Mesangial cell (primary cell): ENCODE measurements at places on chromosomes 13 and 19. TPM values are rescaled to one million over a fixed set of nuclear protein-coding genes. Genes with fewer than 3 reads are reported as not detected.

Gene ZNF91
- 11.7 and 21.8 TPM in 2 replicates for total RNA-seq

Gene KIRREL2
- total RNA-seq = under 0.01 and 0.16 TPM in 2 replicates

Gene MCF2L
- 2.0 and 24.0 TPM in 2 replicates for total RNA-seq

Gene CPB2
- not detected in 2 replicates for total RNA-seq

Gene GDF15
- total RNA-seq = 20.4 and 246 TPM in 2 replicates

Gene OR10H1
- not detected in 2 replicates for total RNA-seq

Gene SKA3
- total RNA-seq = 1.9 and 23.5 TPM in 2 replicates

Gene ZNF225
- 1.3 and 1.5 TPM in 2 replicates for total RNA-seq

Gene SELENOV
- total RNA-seq = 0.81 TPM in 1 of 2 replicates, not detected in the other

Gene ZNF440
- total RNA-seq = 2.4 and 3.9 TPM in 2 replicates

Gene ZNF90
- 1.0 and 2.8 TPM in 2 replicates for total RNA-seq
